ENCODE measurements at places on chromosomes 2 and 18.

- no peak for DNase-seq
These were observed 288.2 kb upstream of the SPHKAP start for GRCh38 chr2:228469721-228470120.

DNA sequence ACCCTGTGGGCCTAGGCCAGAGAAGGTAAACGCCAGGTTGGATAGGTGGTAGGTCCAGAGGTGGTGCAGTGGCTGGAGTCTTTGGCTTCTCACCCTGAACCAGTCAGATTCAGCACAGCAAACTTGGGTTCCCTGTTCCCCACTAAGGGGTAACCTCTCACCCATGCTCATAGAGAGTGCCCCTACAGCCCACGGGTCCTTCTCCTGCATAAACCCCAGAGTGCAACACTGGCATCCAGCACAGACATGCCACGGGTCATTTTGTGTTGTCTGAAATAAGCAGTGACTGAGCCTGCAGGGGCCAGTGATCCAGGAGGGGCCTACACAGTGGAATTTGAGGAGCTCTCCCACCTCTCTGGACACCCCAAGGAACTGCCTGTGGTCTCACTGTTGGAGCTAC lies 40.5 kb upstream of the ATP6V1B1 start:
- DNase-seq = no peak

DNA sequence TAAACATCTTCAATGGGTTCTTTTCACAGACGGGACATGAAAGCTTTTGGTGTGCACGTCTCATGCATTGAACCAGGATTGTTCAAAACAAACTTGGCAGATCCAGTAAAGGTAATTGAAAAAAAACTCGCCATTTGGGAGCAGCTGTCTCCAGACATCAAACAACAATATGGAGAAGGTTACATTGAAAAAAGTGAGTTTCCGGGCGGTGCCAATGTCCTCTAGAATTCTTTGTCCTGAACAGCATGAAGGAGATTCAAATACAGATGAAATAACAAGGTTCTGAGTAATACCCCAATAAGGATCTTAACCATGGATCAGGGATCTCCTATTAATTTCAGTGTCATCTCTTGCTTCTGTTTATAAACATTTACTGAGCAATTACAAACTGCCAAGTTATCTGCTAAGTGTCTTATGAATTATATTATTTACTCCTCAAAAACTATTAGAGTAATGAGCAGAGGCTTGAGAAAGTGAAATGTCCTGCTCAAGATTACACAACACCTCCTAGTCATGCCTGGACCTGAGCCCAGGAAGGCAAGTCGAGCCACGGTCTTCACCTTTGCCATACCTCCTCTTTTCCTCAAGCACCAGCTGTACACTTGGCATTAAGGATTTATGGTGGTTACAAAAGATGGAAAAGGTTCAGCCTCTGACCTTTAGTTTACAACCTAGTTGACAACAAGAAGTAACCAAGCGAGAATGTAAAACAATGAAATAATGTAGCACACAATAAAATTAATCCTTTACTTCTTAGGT lies 22.6 kb downstream of the DHRS9 start:
- DNase-seq = peak; percentile 86

DNA sequence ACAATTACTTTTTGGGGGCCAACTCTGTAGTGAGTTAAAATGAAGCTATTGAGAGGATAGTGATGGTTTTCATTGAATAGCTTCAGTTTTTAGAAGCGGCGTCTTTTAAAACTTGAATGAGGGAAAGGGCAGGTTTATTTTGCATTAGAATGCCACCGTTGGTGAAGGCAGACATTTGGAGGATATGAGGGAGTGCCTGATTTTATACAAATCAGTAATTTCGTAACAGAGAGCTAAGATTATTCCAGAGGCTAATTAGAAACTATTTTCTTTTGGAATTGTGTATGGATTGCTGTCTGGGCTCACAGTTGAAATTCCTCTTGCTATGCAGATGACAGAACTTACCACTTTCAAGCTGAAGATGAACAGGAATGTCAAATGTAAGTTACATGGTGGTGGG lies 67.6 kb downstream of the ITGB1BP1 start:
- no peak for DNase-seq

GRCh38 chr2:209577376-209578357 lies 153.8 kb downstream of the MAP2 start:
- peak; percentile 31 for DNase-seq

GRCh38 chr2:56182420-56182819 lies 1.4 kb upstream of the CCDC85A start:
- no peak for DNase-seq

- DNase-seq = peak; percentile 1
These were observed 687.8 kb downstream of the NUP35 start for GRCh38 chr2:183812091-183812490.

DNA sequence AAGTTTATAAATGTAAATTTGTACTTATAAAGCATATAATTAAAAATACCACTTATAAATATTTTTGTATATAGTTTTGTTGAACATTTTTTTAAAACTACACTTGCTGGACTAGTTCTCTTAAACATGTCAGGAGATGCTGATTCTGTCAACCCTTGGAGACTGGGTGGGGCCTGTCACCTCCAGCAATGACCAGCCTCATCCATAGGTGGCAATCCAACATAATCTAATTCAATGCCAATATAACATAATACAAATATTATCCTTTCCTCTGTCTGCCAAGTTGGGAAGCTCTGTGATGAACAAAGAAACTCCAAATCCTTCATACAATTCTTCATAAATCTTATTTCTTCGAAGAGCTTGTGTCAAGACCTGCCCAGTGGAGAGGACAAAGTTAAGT lies 140.4 kb downstream of the RBMS1 start:
- no peak for DNase-seq

- DNase-seq = no peak
These were observed 242.0 kb downstream of the HAUS1 start for GRCh38 chr18:46346213-46346612.

GRCh38 chr2:96202152-96202854 lies 6.3 kb downstream of the STARD7 start:
- DNase-seq = peak; percentile 18

- DNase-seq = no peak
These were observed 39.8 kb downstream of the TMEM18 start for GRCh38 chr2:637406-637776.
